Left lobe of liver (tissue), 2 donors: ENCODE measurements at places on chromosomes 4 and X. TPM values are rescaled to one million over a fixed set of nuclear protein-coding genes. Genes with fewer than 3 reads are reported as not detected.

C1QTNF7 gene
- 0.45 TPM for total RNA-seq

GRCh38 chr4:24042094-24042493 is 152.2 kb upstream of the PPARGC1A start:
- DNase-seq = no peak

DNA sequence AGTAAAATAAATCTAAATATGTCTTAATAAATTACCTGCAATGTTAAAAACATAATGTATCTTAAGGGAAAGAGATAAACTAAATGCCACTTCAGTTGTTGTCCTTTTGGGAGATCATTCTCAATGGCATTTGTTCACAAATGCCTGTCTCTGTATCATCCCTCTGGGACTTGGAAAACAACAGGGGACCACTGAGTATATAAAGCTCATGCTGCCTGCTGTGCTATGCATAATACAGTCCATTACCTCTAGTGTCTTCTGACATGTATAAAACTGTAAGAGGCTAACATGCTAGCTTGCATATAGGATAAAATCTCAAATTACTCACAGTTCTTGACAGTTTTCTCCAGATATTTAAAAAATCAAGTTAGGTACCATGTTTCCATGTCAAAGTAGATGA is 503.9 kb downstream of the PDHA2 start:
- DNase-seq = no peak

SMAD1 gene
- total RNA-seq = 15.3 TPM

DNA sequence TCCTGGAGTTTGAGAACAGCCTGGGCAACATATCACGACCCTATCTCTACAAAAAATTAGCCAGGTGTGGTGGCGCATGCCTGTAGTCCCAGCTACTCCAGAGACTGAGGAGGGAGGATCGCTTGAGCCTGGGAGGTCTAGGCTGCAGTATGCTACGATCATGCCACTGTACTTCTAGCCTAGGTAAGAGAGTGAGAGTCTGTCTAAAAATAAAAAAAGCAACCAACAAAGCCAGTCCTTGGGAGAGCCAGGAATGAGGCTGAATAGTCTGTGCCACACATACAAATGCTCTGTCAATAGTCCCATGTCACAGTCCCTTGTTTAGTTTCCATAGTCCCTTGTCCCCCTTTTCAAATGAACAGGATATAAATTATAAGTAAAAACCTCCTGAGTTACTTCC is 19.3 kb upstream of the PRSS48 start:
- DNase-seq = no peak

DNA sequence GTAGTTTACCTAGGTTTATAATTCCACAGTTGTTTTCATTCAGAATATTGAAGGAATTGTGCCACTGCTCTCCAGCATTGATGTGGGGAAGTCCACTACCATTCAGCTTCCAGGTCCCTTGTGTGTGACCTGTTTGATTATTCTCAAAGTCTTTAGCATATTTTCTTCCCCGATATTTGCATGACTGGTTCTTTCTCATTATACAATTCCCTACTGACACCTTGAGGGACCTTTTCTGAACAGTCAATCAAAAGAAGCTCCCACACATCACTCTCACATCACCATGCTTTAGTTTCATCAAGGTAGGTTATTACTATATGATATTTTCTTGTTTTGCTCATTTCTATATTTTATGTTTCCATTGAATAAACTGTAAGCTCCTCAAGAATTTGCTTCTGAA is 44.1 kb downstream of the SLC39A8 start:
- no peak for DNase-seq
